ENCODE measurements at places on chromosomes 2 and 18.

- peak; percentile 52 for DNase-seq
These were observed 84.0 kb upstream of the DSEL start for GRCh38 chr18:67600181-67601180.

GRCh38 chr2:130019402-130019801 is 39.9 kb downstream of the RAB6C start:
- DNase-seq: no peak

- DNase-seq: no peak
These were observed 32.6 kb downstream of the CD8B2 start for GRCh38 chr2:106519767-106520166.

DNA sequence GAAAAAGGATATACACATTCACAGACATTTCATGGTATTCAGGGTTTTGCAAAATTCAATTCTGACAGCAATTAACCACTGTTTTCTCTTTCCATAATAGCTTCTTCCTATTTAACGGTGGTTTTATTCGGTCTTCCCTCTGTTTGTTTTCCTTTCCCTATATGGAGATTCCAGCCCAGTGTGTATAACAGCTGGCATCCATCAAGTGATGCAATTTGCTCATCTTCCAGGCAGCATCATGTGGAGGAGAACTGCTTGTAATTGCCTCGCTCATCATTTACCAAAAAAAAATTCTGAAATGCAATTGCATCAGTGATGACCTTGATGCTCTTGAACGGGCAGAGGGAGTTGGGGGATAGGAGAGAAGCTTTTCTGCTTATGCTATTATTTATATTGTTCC is 165.9 kb upstream of the PGAP1 start:
- peak; percentile 83 for DNase-seq

DNA sequence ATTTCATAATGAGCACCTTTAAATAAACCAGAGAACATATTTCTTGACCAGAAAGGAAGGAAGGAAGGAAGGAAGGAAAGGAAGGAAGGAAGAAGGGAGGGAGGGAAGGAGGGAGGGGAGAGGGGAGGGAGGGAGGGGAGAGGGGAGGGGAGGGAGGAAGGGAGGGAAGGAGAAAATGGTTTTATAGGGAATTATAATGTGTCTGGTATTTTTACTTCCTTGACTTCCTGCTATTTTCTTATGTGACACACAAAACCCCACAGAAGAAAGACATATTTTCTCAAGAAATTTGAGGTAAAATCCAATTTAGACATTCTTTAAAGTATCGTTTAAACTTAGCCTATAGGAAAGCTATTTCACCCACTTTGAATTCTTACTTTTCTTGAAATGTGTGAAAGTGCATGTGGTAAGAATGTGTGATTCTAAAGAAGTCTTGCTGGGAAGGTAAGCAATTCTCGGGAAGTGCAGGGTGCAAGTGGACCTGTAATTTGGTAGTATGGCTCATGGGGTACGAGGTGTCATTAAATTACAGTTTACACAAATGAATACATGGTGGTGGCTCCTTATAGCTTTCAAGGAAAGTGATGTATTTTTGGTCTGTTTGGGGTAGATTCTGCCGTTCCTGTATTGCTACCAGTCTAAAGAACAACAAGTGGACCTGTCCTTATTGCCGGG is 18.0 kb downstream of the RNF125 start:
- DNase-seq: no peak

- no peak for DNase-seq
These were observed 318.0 kb downstream of the FIGN start for GRCh38 chr2:163417596-163418337.

GRCh38 chr2:10771786-10772185 is 40.8 kb downstream of the PDIA6 start:
- no peak for DNase-seq

DNA sequence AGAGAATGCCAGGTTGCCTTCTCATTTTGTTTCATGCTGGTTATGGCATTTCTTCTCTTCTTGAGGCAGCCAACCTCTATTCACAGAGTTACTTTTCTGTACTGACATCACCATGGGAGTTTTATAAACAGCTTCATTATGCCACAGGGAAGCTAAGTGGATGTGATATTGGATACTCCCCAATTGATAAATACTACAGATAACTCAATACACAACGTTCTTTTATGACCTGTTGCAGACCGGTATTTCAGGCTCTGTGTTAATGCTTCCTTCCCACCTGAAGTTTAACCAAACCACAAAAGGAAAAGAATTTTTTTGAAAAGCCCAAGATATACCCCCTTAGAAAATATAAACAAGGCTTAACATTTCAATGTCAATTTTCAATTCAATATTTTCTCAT is 258.3 kb upstream of the SOX11 start:
- DNase-seq: no peak

- DNase-seq: no peak
These were observed 28.3 kb downstream of the MCFD2 start for GRCh38 chr2:46887028-46887885.

- DNase-seq: peak; percentile 8
These were observed 148.7 kb upstream of the DOCK10 start for GRCh38 chr2:225190987-225191386.
